Small intestine (tissue), 16 donors: ENCODE measurements at places on chromosomes 3 and 15.

DNA sequence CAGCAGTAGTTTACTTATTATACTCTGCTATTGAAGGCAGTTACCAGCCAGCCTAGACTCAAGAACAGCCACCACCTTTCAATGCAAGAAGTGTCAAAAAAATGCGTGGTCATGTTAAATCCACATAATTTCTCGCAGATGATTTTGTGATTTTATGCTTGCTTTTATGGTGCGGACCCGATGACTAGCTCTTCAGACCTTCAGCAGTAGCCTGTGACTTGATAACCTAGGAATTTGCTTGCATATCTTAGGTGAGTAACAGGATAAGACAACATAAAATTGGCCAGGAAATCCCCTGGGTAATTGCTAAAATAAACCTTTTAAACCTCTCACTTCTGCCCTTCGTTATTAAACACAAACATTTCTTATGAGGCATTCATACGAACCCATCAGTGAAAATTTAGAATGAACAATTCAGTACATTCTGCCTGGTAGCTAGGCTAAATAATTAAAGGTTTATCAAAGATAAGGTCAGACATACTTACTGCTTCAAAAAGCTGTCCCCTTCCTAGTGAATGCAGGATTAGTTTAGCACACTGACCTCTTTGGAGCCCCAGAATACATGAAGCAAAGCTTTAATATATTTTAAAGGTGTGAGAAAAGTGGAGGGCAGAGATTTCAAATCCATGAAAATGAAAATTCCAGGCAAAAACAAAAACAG is 798.8 kb downstream of the OTOL1 start:
- DNase-seq = no peak

DNA sequence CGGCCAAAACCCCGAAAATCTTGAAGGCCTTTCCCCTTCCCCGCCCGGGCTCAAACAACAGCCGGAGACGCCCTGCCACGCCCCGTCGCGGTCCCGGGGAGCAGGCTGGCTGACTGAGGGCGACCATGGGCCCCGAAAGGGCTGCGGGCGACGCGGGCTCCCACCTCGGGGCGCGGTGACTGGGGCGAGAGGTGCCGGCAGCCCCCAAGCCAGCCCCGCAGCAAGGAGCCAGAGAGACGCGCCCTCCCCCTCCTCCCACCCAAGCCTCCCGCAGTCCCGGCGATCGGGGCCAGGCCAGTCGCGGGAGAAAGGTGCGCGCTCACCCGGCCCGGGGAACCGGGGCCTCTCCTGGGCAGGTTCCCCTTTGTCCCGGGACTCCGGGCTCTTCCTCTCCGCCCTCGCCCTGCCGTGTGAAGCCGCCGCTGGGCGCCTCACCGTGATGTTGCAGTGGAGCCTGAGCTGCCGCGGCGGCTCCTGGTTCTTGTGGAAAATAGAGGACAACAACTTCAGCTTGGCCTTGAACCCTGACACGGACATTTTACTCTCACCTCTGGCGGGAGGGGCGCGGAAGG is 30.6 kb upstream of the ZSCAN2 start:
- DNase-seq = peak; percentile 53

DNA sequence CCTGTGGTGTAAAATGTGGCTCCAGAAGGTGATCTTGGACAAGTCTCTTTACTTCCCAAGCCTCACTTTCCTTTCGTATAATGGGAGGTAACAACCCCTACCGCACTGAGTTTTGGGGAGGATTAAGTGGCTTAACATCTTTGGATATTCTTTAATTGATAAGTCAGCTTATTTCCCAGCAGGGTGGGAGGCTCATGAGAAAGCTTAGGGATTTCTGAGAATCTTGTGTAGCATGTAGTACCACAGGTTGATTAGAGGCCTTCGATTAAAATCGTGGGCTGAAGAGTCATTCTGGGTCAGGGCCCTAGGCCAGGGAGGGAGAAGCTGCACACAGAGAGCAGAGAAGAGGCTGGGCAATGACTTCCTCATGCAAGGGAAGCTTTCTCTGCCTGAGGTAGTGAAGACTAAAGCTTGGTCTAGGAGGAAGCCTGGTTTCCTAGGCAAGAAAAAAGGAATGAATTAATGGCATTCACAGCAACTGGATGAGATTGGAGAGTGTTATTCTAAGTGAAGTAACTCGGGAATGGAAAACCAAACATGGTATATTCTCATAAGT is 1.5 kb upstream of the NMNAT3 start:
- no peak for DNase-seq

- no peak for DNase-seq
These were observed 19.2 kb downstream of the SUCLG2 start for GRCh38 chr3:67635257-67635656.

GRCh38 chr15:40256638-40257235 is 17.9 kb downstream of the PAK6 start:
- no peak for DNase-seq

GRCh38 chr3:124034016-124034843 is 42.3 kb upstream of the ROPN1 start:
- DNase-seq = no peak

GRCh38 chr3:42134867-42135464 is 43.8 kb downstream of the TRAK1 start:
- peak; percentile 81 for DNase-seq

DNA sequence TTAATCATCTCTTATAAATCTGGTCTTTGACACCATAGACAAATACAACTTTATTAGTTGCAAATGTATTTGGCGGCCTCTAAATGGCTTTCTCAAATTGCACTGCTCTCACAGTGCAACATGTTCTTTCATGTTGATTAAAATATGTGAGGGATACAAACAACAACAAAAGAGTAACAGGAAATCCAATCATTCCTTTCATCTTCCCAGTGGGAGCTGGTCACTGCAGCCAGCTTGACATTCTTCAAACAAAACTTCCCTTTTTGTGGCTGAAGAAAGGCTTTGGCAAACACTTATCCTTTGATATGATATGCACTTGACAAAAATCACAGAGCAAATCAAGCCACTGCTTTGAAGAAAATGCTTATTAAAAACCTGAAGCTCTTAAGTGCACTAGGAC is 973.6 kb downstream of the EPHA3 start:
- no peak for DNase-seq

DNA sequence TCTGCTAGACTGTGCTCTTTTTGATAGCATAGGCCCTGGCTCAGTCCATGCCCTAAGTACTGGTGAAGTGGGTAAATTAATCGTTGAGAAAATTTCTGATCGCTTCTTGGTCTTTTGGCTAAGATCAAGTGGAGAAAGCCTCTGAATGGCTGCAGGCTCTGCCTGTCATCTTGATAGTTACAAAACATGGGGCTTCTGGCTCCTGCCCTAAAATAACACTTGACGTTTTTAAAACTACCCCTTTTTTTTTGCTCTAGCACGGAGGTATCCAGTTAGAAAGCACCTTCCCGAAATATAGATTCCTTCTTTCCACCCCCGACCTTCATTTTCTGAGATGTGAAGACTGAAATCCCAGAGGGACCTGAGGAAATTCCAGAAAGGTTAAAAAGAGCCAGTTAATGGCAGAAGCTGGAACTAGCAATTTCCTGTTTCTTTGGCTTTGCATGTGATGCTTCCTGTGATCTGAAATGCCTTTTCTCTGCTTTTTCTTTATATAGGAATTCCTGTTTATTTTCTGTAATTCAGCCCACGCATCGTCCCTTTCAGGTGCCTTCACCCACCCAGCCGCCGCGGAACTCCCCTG is 799 bp upstream of the C2CD4B start:
- no peak for DNase-seq

- DNase-seq = no peak
These were observed 14.5 kb upstream of the CAPN3 start for GRCh38 chr15:42344763-42345162.

- DNase-seq = no peak
These were observed 11.4 kb upstream of the SLC6A6 start for GRCh38 chr3:14391033-14391432.

- DNase-seq = no peak
These were observed 7.5 kb downstream of the PSTPIP1 start for GRCh38 chr15:77002436-77002835.

- DNase-seq = no peak
These were observed 121.7 kb upstream of the DLG1 start for GRCh38 chr3:197420115-197420514.

- DNase-seq = no peak
These were observed 8.0 kb upstream of the OXTR start for GRCh38 chr3:8777201-8777977.

GRCh38 chr15:96690733-96691132 is 360.2 kb downstream of the NR2F2 start:
- no peak for DNase-seq

- DNase-seq = no peak
These were observed 33.4 kb downstream of the POC1A start for GRCh38 chr3:52120556-52121463.

- DNase-seq = no peak
These were observed 2.5 kb upstream of the HHLA2 start for GRCh38 chr3:108293858-108294257.

DNA sequence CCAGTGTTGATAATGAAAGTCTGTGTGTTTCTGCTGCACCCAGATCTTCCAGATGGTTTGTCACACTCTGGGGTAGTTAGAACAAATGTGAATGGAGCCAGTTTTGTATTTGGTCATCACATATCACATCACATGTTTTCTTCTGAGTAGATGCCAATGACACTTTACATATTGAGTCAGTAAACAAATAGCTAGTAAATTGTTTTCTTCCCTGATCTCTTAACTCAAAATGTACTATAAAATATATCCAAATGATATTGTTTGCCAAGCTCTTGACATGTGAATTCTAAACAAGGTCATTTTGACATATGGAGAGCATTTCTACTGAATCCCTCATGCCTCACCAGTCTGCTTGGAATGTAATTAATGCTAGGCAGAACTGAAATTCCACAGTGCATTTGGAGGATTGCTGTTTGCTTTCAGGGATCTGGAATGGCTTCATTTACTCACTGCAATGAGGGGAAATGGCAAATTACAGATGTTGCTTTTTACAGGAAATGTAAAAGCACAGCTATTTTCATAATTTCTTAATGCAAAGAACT is 45.0 kb downstream of the PDHB start:
- no peak for DNase-seq

DNA sequence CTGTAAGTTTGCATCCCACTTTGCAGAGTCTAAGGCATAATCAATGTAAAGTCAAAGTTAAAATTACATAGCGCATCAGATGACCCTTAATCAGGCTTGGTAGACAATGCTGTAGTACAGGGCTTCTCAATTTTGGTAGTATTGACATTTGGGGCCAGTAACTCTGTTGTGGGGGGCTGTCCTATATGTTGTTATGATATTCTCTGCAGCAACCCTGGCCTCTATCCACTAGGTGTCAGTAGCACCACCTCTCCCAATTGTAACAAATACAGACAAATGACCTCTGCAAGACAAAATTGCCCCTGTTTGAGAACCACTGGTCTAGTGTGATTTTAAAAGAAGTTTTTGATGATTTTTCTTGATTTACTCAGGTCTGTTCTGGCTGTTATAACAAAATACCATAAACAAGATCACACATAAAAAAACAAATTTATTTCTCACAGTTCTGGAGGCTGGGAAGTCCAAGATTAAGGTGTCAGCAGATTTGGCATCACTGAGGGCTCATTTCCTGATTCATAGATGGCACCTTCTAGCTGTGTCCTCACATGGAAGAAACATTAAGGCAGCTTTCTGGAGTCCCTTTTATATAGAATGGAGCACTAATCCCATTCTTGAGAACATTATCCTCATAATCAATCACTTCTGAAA is 37.6 kb upstream of the SLC9A9 start:
- peak; percentile 39 for DNase-seq

- no peak for DNase-seq
These were observed 31.6 kb downstream of the CHST2 start for GRCh38 chr3:143151004-143151731.
